ENCODE measurements at places on chromosomes 5 and 9.

DNA sequence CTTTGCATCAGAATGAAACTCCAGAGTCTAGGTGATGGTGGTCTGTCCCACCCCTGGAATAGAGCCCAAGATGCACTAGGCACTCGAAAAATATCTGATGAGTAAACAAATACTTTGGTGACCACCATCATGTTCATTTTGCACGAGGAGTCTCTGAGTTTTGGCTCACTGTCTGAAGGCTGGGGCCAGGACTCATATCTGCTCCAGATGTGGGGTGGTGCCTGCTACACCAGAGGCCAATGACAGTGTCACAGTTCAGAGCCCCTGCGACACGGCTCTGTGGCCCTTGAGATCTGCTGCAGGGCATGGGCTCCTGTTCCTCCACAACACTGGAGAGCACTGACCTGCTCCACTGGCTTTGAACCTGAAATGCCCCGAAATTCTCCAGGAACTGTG is 164.6 kb downstream of the ROR2 start:
- peaks cover 10% of the 10 kb centered on the region for H3K4me1 ChIP-seq
- H3K36me3 ChIP-seq = no peaks in the 10 kb centered on the region
- DNase-seq = no peak
- no peak overlapping the region for H3K4me3 ChIP-seq

- H3K4me3 ChIP-seq = no peak overlapping the region
- no peaks in the 10 kb centered on the region for H3K36me3 ChIP-seq
- no peaks in the 10 kb centered on the region for H3K27me3 ChIP-seq
These were observed 1156.8 kb upstream of the SEMA6A start for GRCh38 chr5:117731446-117731845.

- peaks cover 15% of the 10 kb centered on the region for H3K4me1 ChIP-seq
- no peak for DNase-seq
- H3K36me3 ChIP-seq = no peaks in the 10 kb centered on the region
- no peak overlapping the region for H3K4me3 ChIP-seq
- peaks cover 40% of the 10 kb centered on the region for H3K27me3 ChIP-seq
These were observed 132.7 kb upstream of the LPCAT1 start for GRCh38 chr5:1656271-1656975.

- H3K27me3 ChIP-seq = peaks cover 19% of the 10 kb centered on the region
- H3K4me3 ChIP-seq = no peak overlapping the region
- H3K27ac ChIP-seq = no peak overlapping the region
- H3K36me3 ChIP-seq = no peaks in the 10 kb centered on the region
- peaks cover 4% of the 10 kb centered on the region for H3K4me1 ChIP-seq
These were observed 3.0 kb upstream of the PDLIM4 start for GRCh38 chr5:132254321-132254977.

- H3K4me1 ChIP-seq = no peaks in the 10 kb centered on the region
- no peak for DNase-seq
- H3K27ac ChIP-seq = no peak overlapping the region
- no peak overlapping the region for H3K4me3 ChIP-seq
- no peaks in the 10 kb centered on the region for H3K27me3 ChIP-seq
These were observed 1905.1 kb downstream of the MAT2B start for GRCh38 chr5:165410476-165410875.
